ENCODE measurements at places on chromosomes 1 and 21.

DNA sequence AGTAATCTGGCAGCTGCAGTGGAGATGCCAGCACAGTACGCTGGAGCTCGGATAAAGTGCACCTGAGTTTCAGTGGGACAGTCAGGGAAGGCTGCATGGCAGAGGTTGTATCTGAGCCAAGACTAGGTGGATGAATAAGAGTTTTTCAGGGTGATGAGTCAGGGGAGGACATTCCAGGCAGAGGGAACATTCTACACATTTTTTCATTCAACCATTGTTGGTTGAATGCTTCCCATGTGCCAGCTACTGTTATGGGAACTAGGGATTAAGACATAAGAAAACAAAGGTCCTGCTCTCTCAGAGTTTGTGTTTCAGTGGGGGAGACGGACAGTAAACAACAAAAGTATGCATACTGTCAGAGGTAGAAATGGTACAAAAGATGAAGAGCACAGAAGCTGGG lies 5.2 kb downstream of the LEPR start:
- no peak for DNase-seq

- no peak for DNase-seq
Observed at GRCh38 chr21:45651921-45652320, 8.4 kb downstream of the PCBP3 start.

DNA sequence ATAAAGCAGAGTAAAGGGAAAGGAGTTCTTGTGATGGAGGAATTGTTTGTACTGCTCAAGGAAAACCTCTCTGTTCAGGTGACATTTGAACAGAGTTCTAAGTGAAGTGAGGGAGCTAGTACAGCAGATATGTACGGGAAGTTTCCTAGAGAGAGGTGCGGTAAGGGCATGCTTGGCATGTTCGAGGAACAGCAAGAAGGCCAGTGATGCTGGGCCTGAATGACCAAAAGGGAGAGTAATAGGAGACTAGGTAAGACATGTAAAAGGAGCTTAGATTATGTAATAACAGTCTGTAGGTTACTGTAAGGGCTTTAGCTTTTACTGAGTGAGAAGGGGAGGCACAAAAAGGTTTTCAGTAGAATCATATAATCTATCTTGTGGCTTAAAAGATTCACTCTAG lies 63.9 kb downstream of the PIK3R3 start:
- no peak for DNase-seq

GRCh38 chr1:204871405-204872037 lies 859 bp downstream of the NFASC start:
- DNase-seq = no peak
